ENCODE measurements at places on chromosomes 13 and 19.
A peak's percentile ranks its signal among the peaks of the same experiment; 100 is the strongest.

DNA sequence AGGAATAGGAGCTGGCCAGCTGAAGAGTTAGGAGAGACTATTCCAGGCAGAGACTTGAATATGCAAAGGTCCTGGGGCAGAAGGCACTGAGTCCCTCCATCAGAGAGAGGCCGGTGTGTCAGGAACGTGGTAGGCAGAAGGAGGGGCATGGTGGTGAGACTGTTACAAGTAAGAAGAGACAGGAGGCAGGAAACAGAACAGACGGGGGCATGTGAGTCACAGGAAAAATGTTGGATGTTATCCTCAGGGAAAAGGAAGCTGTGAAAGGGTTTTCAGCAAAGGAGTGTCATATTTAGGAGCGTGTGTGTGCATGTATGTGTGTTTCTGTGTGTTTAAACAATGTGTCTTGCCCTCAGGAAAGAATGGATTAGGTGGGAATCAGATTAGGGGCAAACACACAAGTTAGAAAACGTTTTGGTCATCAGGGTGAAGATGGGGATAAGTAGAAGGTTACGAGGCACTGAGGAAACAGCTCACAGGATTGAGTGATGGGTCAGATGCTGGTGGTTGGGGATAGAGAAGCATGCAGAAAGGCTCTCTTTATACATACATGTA lies 1.1 kb downstream of the EDDM13 start:
- DNase-seq, result no peak

- DNase-seq, result no peak
These were observed at the start of gene CD70 for GRCh38 chr19:6590827-6591319. CD70 (minus strand) TSS chr19:6591150; CDS start chr19:6591002, 148 bp downstream.

GRCh38 chr13:28510542-28510941 lies 15.6 kb upstream of the FLT1 start:
- no peak for DNase-seq

GRCh38 chr19:47125669-47125938 lies 5.0 kb upstream of the SAE1 start:
- no peak for DNase-seq

GRCh38 chr13:102402290-102402689 lies 442 bp upstream of the FGF14 start:
- DNase-seq, result peak; percentile 38

DNA sequence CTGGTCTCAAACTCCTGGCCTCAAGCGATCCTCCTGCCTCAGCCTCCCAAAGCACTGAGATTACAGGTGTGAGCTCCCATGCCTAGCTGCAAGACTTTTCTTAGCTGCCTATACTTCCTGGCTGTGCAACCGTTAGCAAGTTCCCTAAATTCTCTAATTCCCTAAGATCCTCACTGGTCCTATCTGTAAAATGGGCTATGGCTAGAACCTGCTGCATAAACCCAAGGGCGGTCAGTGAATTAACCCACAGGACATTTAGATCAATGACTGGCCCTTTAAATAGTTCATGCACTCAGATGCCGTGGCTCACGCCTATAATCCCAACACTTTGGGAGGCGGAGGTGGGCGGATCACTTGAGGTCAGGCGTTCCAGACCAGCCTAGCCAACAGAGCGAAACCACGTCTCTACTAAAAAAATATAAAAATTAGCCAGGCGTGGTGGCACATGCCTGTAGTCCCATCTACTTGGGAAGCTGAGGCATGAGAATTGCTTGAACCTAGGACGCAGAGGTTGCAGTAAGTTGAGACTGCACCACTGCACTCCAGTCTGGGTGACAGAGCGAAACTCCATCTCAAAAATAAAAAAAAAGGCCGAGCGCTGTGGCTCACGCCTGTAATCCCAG lies 4.1 kb upstream of the C19orf53 start:
- no peak for DNase-seq

DNA sequence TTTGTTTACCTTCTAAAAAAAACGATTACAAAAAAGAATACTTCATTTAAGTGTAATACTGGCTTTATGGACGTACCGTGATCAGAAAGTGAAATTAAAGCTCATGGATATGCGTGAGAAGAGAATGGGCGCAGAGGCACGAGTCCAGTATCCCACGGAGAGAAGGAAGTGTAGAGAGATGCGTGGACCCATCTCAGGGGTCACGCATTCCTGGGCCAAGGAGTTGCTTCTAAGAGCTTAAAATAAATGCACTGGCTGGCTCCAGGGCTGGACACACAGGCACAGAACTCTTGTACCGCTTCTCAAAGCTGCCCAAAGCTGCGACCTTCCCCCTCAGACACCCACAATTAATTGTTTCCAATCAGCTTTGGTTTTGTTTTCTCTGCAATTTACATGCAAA lies 8.7 kb upstream of the SPC24 start:
- no peak for DNase-seq

- no peak for DNase-seq
These were observed at the start of gene PDE4A for GRCh38 chr19:10420444-10421239. PDE4A (plus strand) TSS chr19:10420538; CDS start chr19:10420765, 227 bp downstream.

Measured in stimulated activated CD4-positive, alpha-beta T cell treated with anti-CD3 and anti-CD28 coated beads, Interleukin-2, amount 100 ng/mL, for 4 hours (primary cell).